ENCODE measurements at places on chromosomes 13 and 19.

DNA sequence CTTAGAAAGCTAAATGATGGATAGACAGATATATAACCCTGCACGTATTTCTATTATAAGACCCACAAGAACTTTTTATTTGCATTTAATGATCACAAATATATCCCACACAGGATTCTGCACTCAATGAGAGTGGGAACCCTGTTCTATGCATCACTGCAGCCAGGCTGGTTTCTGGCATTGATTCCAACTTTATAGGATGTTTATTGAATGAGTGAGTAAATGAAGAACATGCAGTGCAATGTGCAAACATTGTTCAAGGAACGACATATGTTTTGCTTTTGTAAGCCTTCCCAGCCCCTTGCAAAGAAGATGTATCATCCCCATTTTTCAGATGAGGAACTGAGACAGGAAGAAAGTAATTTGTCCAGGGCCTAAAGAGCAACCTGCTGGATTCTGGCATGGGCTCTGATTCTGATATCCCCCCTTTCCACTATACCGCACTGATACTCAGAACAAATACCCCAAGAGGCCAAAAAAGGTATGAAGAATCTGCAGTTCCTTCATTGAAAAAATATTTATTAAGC, 246.3 kb downstream of the LACC1 start:
- no peak for DNase-seq

DNA sequence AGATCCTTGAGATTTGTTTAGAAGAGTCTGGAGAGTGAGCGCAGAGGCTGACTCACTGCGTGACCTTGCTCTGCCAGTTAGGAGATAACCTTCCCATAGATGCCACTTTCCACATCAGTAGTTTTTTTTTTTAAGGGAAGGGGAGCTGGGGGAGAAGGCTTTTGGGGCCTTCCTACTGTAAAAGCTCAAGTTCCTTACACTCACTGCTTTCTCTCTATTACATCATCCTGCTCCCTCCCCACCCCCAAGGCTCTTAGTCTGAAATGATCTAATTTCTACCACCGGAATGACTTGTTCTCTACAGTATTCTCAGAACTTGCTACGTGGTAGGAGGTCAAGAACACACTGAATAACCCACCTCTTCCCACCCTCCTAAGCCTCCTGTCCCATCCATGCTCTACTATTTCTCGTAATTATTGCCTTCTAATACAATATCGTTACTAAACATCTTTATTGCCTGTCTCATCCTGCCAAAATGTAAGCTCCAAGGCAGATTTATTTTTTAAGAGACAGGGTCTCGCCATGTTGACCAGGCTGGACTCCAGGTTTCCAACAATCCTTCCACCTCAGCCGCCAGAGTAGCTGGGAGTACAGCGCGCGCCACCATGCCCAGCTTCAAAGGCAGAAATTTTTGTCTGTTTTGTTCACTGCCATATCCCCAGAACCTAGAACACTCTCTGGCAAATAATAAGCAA, 1.2 kb downstream of the LONP1 start:
- no peak for DNase-seq

DNA sequence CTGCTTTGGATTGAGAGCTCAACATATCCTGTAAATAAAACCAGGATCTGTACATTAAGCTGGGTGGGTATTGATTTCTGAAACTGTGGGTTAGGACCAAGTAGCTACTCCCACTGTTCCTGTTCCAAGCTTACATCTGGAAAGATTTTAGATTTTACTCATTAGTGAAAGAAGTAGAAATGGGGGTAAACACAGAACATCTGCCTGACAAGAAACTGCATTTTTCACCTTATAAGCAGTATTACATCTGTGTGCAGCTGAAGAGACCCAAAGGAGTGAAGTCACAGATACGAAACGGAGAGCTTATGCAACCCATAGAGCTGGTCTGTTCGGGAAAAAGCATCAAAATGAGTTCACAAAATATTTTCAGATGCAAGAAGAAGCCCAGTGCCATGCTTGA, 235.2 kb downstream of the SLITRK5 start:
- DNase-seq = no peak

GRCh38 chr13:40355126-40355724, 311.2 kb downstream of the FOXO1 start:
- DNase-seq = no peak

Measured in CD4-positive, alpha-beta T cell treated with Interleukin-10 for 1 hour (primary cell).